Activated CD4-positive, alpha-beta T cell treated with anti-CD3 and anti-CD28 coated beads, Interleukin-2, amount 10 ng/mL, durations not matched to agents 7 days and 5 days (primary cell): ENCODE measurements at places on chromosomes 7 and 10.

GRCh38 chr10:62261666-62262065, 7.0 kb downstream of the RTKN2 start:
- DNase-seq: no peak

DNA sequence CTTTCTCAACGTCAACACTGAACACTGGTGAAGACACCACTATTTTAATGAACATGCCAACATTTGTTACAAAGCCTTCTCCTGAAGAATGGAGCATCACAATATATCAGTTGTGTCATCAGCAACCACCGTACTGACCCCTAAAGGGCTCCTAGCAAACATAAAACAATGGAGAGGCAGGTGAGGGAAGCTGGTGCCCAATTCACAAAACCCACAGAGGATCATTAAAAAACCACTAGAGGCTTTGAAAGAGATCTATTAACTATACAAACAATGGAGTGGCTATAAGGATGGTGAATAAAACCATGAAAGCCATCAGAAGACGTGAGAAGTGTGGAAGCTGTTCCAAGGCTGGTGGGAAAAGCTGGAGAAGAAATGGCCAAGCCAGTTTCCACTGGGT, 150.8 kb downstream of the FAM107B start:
- no peak for DNase-seq

- no peak for DNase-seq
Measured at GRCh38 chr10:75643944-75644692, 212.7 kb downstream of the LRMDA start.

GRCh38 chr10:130762491-130762890, 549.0 kb downstream of the TCERG1L start:
- DNase-seq: no peak

GRCh38 chr7:126723966-126724544, 528.7 kb downstream of the GRM8 start:
- DNase-seq: no peak

DNA sequence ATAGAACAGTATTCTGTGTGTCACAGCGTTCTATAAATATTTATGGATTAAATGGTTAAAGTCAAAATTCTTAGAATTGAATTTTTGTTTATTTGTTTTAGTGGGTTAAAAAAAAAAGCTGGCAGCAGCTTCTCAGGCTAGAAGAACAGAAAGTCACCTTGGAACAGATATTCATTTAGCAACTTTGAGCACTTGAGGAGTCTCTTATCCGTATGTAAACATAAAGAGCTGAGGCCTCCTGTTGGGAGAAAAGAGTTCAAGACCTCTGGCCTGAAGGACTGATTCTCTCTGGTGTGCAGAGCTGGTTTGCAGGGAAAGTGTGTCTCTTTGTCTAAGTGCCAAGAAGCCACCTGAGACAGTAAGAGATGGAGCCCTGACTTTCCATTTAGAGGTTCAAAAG, 109.9 kb downstream of the HERPUD2 start:
- DNase-seq: no peak

DNA sequence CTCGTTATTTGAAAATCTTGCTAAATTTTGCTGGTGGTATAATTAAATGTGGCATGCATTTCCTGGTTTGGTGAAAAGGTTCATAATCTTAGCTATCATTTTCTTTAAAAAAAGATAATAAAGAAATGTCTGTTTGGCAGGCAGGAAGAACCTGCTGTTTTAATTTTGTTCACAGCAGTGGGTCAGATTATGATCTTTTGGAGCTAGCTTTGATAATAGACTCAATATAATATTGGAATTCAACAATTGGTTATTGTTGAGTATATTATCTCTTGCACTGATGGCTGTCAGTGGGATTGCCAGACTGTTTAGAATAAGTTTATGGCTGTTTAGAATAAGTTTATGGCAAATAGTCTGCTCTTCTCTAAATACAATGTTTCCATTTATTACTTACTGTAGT, 35.1 kb downstream of the MXI1 start:
- DNase-seq: no peak

- DNase-seq: no peak
Measured at GRCh38 chr7:890868-891267, 14.5 kb downstream of the GET4 start.

GRCh38 chr7:134845461-134845860, 66.0 kb downstream of the CALD1 start:
- DNase-seq: no peak

DNA sequence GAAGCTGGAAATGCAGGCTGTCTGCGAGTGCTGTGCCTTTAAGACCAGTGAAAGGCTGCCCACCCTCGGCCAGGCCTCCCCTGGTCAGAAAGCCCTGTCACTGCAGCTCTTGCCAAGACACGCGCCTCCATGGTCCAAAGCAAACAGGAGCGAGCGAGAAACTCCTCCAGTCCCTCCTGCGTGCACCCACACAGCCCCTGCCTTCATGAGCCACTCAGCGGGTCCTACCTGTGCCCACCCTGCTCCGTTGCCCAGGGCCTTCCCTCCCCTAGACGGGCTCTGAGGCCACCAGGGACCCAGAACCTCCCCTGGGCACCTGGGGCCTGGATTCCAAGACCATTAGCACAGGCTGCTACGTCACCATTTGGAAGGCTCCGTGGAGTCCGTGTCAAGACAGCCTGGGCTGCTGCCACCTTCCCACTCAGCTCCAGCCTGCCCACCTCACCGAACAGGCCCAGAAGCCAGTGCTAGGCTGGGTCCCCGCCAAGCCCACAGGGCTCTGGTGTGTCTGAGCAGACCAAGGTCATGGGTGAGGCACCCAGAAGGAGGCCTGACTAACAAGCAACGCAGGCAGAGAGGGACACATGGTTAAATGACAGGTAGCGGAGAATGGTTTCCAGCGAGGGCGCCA, 144.5 kb downstream of the NEURL1 start:
- DNase-seq: no peak

DNA sequence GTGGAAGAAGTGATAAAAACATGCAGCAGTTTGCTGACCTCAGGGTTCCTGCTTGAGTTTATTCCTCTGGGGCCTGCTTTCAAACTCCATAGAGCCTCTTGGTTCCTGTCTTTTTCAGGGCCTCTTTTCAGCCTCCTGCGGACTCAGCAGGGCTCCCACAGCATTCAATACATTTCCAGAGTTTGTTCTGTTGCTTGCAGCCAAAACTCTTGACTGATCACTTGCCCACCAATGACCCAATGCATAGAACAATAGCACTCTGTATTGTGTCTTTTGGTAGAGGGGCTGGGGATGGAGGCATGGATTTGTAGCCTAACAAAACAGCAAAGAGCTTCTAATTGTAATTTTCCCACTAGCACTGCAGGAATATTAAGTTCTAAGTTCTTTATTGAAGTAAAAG, 50.8 kb upstream of the CREB5 start:
- DNase-seq: no peak
